ENCODE measurements at places on chromosomes 3 and 15. TPM values are rescaled to one million over a fixed set of nuclear protein-coding genes. Genes with fewer than 3 reads are reported as not detected.

Gene NAALADL2
- 10.8 TPM for total RNA-seq

Gene GOLGA6A
- total RNA-seq = 0.20 TPM

Gene RNU6-1
- total RNA-seq = not detected

Gene ADGRG7
- not detected for total RNA-seq

Gene GRM2
- 2.6 TPM for total RNA-seq

Gene RCCD1
- total RNA-seq = 10.1 TPM

Gene PIERCE2
- not detected for total RNA-seq

Gene GRK7
- not detected for total RNA-seq

Gene RAB6B
- 1.4 TPM for total RNA-seq

Gene CGNL1
- total RNA-seq = 26.6 TPM

Gene HAUS2
- 29.1 TPM for total RNA-seq

Gene DAPK2
- 28.9 TPM for total RNA-seq

Gene UBA7
- total RNA-seq = 68.4 TPM

DNA sequence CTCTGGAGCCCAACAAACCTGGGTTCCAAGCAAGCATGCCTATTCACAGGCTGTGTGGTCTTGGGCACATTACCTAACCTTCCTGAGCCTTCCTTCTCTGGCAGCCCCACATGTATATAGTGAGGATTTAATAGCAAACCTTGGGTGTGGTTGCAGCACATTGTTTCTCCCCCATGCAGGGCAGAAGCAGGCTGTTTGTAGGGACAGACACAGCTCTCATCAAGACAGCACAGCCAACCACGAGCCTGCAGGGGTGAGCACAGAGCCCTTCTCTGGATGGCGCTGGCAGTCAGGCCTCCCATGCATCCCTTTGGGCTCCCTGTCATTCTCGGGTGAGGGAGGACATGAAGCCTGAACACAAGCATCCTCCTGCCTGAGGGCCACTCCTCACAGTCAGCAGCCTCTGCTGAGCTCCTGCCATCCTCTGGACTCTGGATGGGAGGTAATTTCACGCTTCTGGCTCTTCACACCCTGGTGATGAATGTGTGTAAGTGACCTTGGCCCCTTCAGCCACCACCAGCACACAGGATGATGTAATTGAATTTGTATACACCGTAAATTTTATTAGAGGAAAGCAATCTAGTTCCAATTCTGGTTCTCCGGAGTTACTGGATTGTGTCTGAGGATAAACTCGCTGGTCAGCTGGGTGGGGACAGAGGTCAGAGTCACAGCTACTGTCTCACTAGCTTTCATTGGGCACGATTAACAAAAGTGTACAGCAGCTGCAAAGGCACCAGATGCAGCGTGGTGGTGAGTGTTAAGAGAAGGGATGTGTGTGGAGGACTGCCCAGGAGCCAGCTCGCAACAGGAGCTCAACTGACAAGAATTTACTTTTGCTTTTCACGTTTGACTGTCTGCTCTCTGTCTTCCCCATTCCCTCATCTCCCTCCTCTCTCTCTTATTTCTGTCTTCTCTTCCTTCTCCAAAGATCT lies 118.1 kb downstream of the CLSTN2 start:
- no peak for DNase-seq

DNA sequence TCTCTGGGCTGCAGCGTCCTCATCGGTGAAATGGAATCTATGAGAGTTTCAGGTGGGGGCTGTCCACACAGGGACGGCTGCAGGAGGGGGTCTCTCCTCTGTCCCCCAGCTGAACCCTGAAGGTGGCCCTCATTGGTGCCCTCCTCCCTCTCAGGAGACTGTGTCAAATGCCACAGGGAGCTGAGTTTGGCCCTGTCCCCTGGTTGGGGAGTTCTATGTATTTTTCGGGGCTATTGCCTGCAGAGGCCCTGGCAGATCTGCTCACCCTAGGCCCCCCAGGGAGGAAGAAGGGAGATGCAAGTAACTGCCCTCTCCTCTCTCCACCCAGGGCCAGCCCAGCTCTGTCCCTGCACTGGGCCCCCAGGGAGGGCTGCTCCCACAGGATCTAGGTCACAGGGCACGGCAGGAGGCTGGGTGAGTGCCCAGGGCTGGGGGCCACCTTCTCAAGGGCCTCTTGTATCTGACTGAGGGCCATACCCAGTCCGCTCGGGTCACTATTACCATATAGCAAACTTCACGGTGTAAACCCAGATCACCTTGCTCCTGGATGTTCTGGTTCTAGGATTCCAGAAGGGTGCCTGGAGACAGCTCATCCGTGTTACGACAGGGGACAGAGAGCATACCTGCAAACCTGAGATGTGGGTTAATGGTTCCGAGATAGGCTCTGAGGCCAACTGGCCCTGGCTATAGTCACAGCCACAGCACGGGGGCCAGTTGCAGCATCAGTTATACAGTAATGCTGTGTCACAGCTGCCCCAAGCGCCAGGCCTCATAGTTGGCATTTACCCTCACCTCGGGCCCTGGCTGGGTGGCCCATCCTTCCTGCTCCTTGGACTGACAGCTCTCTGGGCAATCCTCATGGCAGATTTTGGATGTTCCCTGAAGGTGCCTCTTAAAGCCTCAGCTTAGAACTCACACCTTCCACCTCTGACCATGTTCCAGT lies 102.4 kb upstream of the PRR23E start:
- no peak for DNase-seq

- DNase-seq = no peak
Observed at GRCh38 chr3:13044496-13045240, 28.6 kb downstream of the IQSEC1 start.

GRCh38 chr15:35565901-35566300 lies 19.9 kb upstream of the DPH6 start:
- no peak for DNase-seq

DNA sequence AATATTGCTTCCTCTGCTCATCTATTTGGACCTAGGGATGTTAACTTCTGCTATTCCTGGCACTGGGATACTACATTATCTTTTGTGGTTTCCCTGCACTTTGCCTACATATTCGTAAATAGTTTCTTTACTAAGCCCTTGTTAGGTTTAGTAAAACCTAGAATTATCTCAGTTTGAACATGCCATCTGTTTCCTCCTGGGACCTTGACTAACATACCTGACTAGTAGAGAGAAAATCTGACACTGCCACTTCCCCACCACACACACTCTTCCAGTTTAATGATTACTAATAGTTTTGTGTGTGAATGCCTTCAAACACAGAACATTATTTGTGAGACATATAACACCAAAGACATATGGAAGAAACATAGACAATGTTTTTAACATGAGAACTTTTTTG lies 28.2 kb upstream of the SOX2 start:
- no peak for DNase-seq

GRCh38 chr3:152245498-152246170 lies 23.1 kb upstream of the MBNL1 start:
- DNase-seq = no peak

DNA sequence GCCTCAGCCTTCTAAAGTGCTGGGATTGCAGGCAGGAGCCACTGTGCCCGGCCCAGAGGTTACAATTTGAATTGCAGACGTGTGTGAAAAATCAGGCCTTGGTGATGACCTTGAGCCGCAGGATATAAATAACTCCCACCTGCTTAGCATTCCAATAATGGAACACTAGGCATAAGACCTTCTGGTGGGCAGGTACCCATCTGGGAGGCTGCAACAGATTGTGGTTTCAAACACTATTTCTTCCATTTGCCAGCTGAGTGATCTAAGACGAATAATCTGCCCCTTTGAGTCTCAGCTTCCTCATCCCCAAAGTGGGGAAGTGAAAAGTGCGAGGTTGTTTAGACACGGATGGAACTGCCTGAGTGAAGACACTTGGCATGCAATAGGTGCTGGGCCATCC lies 47.7 kb upstream of the HERC1 start:
- DNase-seq = no peak

GRCh38 chr3:112333002-112333380 lies at the start of gene CD200:
Gene CD200, plus strand, starts transcription at chr3:112333156. Its CDS starts 57 bp downstream, at chr3:112333213.
- DNase-seq = peak; percentile 32

GRCh38 chr3:149398296-149398695 lies 20.8 kb upstream of the TM4SF1 start:
- DNase-seq = no peak

DNA sequence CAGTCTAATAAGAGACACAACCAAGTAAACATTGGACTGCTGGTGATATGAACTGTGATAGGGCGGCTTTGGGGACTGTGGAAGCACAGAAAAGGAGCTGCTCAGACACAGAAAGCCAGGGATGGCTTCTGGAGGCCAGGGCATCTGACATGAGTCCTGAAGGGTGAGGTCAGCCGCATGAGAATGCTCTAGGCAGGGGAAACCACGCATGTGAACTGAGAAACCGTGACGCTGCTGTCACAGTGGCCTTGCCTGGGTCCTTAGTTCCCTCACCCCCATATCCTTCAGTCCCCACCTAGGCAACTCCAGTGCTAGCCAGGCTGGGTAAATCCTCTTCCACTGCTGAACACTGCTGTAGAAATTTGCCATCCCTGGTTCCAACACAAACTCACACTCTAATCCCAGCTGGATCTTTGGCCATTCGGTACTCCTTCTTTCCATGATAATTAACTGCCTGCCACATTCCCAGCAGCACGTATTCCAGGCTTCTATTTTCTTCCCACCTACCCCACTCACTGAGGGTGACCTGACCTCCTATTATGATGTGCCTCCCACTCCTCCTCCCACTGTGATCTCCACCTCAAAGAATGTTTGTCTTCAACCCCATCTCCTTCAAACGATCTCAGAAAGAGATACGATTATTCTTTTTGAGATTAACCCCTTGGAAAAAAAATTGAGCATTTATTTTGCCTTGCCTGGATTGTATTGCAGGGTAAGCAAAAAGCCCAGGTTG lies 31.4 kb downstream of the CRYGS start:
- no peak for DNase-seq

GRCh38 chr15:96356494-96357455 lies 26.3 kb downstream of the NR2F2 start:
- DNase-seq = peak; percentile 90

DNA sequence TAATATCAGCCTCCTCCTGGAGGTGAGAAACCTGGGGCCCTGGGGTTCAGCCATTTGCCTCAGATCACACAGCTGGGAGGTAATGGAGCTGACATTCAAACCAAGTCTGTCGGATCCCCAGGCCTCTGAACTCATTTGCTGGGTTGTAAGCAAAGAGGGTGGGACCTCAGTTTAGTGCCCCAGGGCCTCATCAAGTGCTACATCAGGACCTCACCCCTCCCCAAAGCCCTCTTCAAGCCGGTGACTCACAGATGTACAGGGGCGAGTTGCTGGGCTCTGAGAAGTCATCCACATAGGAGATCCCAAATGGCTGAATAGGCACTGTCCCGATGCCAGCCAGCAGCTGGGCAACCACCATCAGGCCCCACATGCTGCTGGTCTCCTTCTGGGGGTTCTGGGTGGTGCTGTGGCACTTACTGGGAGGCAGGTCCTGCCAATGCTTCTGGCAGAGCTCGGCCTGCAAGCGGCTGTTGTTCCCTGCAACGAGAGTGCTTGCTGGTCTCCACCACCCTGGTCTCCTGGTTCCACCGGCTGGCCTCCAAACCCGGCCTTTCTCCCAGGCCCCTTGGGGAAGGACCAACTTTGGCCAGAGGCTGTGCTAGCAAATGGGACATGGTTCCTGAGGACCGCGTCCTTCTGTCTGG lies 59.2 kb upstream of the RAB6B start:
- no peak for DNase-seq

- DNase-seq = no peak
Observed at GRCh38 chr3:166917437-166917836, 462.7 kb downstream of the ZBBX start.

- DNase-seq = no peak
Observed at GRCh38 chr15:56205061-56205876, 38.4 kb downstream of the RFX7 start.

DNA sequence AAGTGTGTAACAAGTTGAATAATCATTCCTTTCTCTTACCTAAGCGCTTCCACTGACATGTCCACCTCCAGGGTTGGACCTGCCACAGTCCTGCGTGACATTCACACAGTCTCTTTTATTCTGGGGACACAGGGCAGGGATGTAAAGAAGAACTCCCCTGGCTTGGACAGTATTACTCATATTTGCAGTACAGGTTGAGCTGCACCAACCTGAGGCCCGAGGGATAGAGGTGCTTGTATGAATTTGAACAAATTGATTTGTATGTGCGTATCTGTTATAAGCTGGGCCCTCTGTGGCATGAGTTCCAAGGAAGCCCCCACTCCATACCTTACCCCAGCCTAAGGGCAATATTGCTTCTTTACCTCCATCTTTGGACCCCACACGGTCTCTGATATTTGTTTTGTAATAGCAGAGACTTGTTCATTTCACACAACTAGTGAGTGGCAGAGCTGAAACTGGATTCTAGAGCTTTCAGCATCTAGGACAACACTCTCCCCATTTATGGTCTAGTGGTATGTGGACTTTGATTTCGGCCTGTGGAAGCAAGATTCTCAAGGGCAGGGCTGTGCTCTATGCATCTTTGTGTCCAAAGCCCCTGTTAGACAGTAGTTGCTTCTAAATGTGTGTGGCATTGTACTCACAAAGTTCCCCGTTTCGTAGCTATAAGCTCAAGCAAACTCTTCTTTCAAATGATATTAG lies 39.2 kb downstream of the FAH start:
- no peak for DNase-seq

- DNase-seq = no peak
Observed at GRCh38 chr15:64767203-64767602, 8.2 kb downstream of the RBPMS2 start.

- peak; percentile 28 for DNase-seq
Observed at GRCh38 chr3:195106418-195106906, 164.5 kb downstream of the XXYLT1 start.

DNA sequence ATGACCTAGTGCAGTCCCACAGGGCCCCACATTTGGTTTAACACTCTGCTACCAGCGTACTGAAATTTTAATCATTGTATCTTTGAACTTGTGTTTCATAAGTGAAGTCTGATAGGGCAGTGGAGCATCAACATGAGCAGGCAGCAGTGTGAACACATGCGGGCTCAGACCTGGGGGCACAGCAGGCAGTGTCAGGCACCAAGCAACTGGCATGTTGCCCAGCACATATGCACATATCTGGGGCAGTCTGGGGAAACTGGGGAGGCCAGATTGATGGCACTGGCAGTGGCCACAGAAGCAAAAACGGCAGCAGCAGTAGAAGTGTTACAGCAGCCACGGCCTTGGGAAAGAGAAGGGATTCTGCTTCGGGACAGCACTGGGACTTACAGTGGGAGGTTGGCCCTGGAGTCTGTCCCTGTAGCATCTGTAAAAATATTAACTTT lies 353.9 kb upstream of the KCNMB2 start:
- no peak for DNase-seq
